Bone marrow (tissue), 2 donors: ENCODE measurements at places on chromosomes 1 and 21.

- no peak for DNase-seq
Measured at GRCh38 chr1:174326278-174326677, 121.5 kb upstream of the GPR52 start.

DNA sequence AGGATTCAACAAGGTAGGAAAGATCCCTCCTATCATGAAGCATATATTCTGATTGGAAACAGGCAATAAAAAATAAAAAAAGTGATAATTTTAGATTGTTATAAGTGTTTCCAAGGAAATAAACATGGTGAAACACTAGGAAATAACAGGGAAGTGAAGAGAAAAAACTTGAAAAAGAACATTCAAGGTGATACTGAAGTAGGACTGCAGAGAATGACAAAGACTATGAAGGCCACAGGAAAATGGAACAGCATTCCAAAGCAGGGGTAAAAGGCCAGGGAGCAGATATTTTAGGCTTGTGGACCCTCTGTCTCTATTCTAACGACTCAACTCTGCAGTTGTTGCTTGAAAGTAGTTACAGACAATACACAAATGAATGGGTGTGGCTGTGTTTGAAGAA lies 7.9 kb downstream of the ANKRD45 start:
- no peak for DNase-seq

DNA sequence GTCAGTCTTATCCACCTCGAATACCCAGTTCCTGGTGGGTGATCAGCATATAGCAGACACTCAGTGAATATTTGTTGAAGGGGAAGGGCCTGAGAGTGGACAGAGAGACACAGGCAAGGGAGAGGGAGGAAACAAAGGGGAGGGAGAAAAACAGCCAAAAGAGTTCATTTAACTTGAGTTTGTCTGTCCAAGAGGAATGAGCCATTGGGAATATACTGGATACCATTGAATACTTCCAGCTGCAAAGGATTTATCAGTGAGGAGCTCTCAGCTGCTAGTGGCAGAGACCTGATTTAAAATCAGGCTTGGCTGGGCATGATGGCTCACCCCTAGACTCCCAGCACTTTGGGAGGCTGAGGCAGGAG lies 11.5 kb upstream of the BGLAP start:
- no peak for DNase-seq

DNA sequence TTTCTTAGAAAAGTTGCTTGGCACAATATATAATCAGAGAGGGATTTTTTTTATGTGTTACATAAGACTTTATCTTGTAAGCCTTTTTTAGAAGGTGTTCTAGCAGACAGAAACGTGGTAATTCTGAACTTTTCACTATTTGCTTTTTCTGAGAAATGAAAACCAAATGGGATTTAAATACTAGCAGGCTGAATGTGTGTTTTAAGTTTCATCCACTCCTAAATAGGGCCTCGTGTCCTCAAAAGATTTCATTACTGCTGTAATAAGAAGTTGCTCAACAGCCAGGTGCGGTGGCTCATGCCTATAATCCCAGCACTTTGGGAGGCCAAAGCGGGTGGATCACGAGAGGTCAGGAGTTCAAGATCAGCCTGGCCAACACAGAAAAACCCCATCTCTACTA lies 44.7 kb upstream of the FMO2 start:
- DNase-seq, result no peak

DNA sequence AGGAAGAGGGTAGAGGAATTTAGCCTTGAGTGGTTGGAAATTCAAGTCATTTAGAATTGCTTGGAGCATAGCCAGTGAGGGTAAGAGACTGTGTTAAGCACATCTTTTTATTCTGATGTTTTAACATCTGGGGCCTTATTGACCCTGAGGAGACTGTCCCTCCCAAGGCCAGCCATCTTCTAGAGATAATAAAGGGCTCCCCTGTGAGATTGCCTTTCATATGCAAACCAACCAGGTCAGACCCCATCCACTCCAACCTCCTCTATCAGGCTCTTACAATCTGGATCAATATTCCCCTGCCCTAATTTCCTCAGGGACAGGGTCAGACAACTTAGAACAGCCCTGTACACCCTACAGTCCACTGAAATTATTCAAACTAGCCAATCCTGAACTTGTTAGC lies 93.8 kb downstream of the ATP1B1 start:
- DNase-seq, result no peak

GRCh38 chr1:168172250-168172915 lies 6.4 kb upstream of the TIPRL start:
- DNase-seq, result no peak
